ENCODE measurements at places on chromosomes 3 and 15.

DNA sequence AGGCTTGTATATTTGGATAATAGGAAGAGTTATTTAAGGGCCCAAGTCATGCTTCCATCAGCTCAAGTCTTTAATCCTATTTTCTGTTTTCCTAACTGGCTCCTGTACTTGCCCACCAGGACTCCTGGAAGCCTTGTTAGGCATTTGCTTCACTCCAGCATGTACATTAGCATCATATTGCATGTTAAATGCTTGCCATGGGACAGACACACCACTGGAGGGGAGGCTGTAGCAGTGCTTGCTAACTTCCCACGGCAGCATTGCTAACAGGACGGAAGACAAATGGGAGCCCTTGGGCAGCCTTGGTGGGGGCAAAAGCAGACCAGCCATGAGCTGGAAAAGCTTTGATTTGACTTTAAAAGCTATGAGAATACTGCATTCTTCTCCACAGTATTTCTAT lies 6.1 kb downstream of the TMOD2 start:
- no peak for DNase-seq

DNA sequence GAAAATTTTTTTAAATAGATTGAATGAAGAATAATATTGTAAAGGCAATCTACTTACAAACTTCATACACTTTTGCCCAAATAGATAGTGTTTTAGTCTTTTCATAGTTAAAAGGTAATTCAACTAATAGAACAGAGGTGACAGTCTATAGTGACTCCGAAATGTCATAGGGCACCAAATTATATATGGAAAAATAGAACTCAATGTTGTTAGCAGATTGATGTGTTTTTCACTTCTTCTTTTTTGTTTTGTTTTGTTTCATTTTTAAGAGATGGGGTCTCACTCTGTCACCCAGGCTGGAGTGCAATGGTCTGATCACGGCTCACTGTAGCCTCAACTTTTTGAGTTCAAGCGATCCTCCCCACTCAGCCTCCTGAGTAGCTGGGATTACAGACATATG lies 721 bp downstream of the CSTA start:
- no peak for DNase-seq

DNA sequence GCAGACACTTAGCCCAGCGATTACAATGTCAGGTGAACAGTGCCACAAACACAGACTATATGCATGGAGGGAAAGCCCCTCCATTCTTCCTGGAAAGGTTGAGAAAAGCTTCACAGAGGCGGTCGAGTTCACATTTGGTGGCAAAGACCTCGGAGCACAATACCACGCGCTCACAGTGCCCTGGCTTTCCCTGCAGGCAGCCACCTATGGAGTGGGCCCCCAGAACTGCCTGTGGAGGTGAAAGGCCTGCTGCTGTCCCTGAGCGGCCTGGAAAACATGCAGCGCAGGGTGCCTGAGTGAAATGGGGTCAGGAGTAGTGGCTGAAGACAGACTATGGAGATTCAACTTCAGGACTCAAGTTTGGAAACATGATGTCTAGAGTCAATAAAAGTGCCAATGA lies 26.9 kb downstream of the PDIA5 start:
- DNase-seq: no peak

DNA sequence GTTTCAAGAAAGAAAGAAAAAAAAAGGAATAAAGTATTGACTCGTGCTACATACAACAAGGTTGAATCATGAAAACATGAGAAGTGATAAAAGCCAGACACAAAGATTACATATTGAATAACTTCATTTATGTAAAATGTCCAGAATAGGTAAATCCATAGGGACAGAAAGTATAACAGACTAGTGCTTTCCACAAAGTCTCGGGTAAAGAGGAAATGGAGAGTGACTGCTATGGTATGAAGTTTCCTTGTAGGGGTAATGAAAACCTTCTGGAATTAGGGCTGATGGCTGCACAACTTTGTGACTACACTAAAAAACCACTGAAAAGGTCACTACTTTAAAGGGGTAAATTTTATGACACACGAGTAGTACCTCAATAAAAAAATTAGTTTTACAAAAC lies 13.0 kb downstream of the LRRFIP2 start:
- no peak for DNase-seq

DNA sequence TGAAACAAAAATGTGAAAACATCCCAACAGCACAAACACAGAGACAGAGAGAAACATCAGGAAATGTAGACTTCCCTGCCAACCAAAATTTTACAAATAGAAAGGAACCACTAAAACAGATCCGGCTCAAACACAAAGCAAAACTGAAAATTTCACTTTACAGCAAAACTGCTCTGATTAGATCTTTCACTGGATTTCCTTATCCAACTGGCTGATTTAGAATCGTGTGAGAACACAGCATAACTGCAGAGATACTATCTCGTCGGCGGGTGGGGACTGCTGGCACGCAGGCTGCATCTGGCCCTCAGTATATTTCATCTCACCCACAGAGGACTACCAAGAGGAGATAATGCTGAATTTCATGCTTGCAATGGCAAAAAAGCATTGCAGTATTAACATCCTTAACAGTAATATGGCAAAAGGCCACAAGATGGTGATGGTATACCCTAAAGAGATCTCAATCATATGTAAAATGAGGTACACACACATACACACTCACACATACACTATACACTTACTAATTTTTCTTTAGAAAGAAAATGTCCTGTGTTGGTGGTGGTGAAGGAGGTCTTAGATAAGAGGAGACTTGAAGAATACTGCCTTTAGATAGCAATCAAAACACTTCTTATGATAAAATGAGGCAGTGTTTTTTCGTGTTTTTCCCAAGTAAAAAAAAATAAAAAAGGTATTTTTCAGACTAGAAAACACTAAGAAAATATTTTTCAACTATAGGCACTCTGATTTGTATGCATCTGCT lies 10.6 kb upstream of the LEO1 start:
- no peak for DNase-seq

GRCh38 chr3:13213911-13214846 lies 140.9 kb upstream of the IQSEC1 start:
- no peak for DNase-seq

DNA sequence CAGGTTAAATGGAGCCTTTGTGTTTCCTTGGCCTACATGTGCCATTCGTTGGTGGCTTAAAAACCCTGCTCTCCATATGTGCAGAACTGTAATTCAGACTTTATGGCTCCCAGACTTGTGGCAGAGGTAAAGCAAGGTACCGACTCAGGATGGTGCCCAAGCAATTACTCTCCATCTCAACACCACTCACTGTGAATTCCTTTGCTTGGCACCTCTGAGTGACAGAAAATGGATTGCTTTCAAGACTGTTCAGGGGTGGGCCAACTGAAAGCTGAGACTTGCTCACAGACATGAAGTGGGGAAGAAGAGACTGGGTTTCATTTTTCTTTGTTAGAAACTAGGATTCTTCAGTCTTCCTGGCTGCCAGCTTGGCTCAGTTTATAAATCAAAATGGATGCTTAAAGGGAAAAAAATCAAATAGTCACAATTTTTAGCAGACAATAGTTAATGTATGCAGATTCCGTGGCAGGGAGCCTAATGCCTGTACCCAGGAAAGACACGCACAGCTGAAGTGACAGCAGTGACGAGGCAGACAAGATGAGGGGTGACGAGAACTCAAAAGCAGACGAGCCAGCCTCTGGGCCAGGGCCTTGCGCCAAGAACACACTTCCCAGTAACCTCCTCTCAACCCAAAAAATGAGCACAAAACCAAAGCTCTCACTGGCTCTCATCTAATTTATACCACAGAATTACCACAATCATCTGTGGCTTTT lies 207.9 kb upstream of the SLC2A2 start:
- no peak for DNase-seq

DNA sequence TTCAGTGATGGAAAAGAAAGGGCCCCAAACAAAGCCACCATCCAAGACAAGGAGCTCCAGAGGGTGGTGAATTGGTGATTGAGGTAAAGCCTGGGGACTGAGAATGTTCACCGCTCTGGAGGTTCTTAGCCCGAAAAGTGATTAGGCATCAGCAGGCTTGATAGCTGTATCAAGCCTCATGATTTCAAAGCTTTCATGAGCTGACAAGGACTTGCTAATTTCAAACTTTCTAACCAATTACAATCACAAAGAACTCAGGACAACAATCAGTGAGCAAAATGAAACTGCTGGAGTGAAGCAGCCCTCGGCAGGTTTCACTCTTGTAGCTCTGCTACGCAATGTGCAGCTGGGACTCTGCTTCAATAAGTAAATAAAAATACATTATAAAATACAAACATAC lies 391.3 kb downstream of the TIGIT start:
- DNase-seq: no peak

Measured in NCI-H187 (cell line).